Activated gamma-delta T cell (primary cell): ENCODE measurements at places on chromosomes 5 and 9.

- no peak for DNase-seq
Measured at GRCh38 chr5:10351199-10351905, 2.1 kb upstream of the MARCHF6 start.

DNA sequence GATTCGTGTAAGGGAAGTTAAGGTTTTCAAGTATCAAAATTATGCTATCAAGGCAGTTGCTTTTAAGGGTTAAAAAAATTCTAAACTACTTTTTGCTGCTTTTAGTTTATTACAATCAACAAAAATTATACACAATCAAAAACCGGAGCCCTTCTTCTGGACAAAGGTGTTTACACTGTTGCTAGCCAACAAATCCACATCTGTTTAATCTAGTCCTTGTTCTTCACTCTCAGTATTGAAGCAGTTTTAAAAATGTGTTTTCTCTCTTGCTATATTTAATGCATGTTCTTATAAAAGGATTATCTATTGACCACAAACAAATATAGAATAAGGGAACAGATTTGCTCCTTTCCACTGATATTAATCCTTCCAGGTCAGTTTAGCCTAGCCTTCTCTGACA lies 2.5 kb downstream of the FEM1C start:
- no peak for DNase-seq

GRCh38 chr5:75461679-75462078 lies 49.8 kb downstream of the CERT1 start:
- no peak for DNase-seq

DNA sequence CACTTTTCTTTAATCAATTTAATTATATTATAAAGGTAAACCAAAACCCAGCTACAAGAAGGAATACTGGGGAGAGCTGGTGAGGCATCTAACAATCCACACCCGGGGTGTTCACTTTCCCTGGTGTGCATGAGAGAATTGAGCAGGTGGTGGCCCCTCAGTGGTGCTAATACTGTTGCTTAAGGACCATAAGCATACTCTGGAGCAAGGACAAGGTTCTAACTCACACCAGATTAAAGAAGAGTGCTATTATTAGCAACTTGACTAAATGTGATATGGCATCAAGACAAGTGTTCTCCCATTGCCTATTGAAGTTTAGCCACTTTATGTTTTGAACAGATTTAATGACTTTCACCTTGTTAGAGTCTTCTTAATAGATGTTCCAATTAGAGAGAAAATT lies 8.8 kb downstream of the RGS7BP start:
- no peak for DNase-seq

- DNase-seq, result no peak
Measured at GRCh38 chr9:105059252-105059651, 131.3 kb upstream of the ABCA1 start.
